ENCODE measurements at places on chromosomes 3 and 15.

DNA sequence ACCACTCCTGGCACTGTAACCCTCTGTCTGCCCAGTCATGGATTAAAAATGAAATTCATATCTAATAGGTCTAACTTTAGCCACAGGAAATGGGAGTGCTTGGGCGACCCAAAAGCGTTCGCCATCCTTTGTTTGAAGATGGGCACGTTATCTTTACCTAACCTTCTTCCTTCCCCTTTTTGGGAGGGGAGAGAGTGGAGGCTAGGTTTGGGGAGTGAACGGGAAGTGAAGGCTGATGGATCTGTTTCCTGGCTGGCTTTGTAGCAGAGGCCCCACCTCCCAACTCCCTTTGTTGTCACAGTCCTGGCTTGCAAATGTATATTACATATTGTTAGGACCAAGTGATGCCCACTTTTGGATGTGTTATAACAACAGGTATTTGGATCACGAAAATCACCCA, 98.1 kb upstream of the ARHGEF3 start:
- no peak for DNase-seq

DNA sequence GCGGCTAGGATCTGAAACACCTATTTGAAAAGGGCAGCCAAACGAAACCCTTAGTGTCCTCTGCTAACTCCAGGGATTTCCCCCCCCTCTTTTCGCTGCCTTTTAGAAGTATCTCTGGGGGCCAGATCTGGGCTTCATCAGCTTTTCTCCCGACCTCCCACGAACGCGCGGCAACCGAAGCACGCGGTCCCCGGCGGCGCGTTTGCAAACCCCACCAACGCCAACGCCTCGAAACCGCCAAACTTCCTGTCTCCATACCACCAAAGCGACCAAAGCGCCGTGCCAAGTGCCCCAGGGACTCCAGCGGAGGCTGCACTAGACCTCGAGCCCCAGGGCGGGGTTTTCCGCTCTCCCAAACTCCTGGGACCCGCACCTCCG, 155.8 kb upstream of the FRMD4B start:
- DNase-seq = no peak

GRCh38 chr3:37922721-37923568, 61.3 kb downstream of the CTDSPL start:
- DNase-seq = no peak

GRCh38 chr3:114212646-114213045, 24.7 kb downstream of the ZNF80 start:
- DNase-seq = no peak

GRCh38 chr15:29638781-29639180, 183.5 kb downstream of the TJP1 start:
- no peak for DNase-seq

Measured in activated CD4-positive, alpha-beta T cell treated with anti-CD3 and anti-CD28 coated beads for 24 hours (primary cell).